ENCODE measurements at places on chromosomes 5 and 9.

- no peak for DNase-seq
Measured at GRCh38 chr5:76705574-76705973, 10.4 kb upstream of the F2R start.

DNA sequence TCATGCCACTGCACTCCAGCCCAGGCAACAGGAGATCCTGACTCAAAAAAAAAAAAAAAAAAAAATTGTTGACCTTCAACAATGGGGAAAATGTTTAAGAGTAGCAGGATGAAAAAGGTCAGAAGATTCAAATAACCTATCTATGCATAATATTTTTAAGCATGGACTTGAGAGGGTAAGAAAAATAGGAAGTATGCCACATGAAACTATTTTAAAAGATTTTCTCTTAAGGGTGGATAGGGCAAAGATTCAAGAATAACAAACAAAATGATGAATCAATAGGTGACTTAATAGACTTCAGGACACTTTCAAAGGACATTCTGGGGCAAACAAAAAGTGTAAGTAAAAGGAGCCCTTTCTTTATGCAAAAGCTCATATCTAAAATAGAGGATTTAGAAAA, 3.2 kb downstream of the TEX48 start:
- no peak for DNase-seq

DNA sequence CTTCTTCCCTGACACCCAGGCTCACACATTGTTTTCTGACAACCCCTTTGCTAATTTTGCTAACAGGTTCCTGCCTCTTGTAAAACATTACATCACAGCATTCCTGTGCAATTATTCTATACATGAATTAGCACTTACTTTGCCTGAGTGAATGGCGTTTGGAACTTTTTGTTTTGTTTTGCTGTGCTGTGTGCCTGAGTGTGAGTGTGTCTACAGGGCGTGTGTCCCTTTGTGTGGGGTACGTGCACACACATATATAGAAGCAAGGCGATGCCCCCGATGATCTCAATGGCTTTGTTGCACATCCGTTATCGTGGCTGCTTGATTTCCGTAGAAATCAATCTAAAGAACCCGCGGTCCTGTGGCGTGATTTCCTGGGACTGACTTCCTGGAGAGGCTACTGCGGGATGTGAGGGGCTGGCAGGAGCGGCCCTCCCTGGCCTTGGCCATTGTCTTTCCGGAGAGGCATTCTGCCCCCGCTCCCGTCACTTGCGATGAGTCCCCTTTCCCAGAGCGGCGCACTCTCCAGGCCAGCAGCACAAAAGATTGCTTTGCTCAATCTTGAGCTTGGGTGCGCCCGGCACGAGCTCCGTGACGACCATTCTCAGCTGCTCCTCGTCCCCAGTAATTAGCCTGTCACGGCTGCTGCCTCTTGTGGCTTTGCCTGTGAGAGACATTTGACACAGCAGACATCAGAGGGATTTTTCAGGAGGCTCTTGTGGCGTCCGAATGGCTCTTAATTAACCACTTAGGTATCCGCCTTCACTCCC, 398.1 kb upstream of the IRX1 start:
- peak; percentile 79 for DNase-seq

- DNase-seq: no peak
Measured at GRCh38 chr9:3434594-3434993, 91.2 kb downstream of the RFX3 start.

- DNase-seq: no peak
Measured at GRCh38 chr9:103627731-103628130, 466.4 kb upstream of the SMC2 start.

GRCh38 chr5:12848709-12849108, 944.5 kb upstream of the CTNND2 start:
- DNase-seq: no peak

DNA sequence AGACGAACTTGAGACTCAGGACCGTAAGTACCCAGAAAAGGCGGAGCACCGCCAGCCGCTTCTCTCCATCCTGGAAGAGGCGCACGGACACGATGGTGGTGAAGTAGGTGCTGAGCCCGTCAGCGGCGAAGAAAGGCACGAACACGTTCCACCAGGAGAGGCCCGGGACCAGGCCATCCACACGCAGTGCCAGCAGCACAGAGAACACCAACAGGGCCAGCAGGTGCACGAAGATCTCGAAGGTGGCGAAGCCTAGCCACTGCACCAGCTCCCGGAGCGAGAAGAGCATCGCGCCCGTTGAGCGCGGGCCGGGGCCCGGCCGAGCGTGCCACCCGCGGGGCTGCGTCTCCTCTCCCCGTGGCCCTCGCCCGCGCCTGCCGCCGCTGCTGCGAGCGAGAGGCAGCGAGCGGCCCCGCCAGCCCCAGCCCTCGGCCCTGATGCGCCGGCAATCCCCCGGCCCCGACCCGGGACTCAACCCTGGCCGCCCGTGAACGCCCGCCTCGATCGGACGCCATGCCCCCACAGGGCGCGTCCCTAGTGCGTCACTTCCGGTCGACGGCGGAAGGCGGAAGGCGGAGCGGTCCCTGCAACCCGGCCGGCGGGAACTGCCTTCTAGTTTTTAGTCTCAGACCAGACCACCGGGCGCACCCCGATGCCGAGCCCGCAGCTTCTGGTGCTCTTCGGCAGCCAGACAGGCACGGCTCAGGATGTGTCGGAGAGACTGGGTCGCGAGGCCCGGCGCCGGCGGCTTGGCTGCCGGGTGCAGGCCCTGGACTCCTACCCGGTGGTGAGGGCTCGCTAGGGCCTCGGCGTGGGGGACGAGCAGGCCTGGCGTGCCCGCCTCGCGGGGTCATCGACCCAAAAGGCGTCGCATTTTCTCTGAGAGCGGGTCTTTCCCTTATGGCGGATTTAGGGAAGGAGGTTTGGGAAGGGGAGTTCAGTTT, at the start of the genes NDOR1 and TMEM203:
TSS of gene NDOR1 (plus strand) at position 575 of the 944 bp plus-strand sequence. CDS start at position 653, 78 bp downstream.
TSS of gene TMEM203 (minus strand) at position 523 of the 944 bp plus-strand sequence. CDS start at position 289, 234 bp downstream.
- peak; percentile 95 for DNase-seq

DNA sequence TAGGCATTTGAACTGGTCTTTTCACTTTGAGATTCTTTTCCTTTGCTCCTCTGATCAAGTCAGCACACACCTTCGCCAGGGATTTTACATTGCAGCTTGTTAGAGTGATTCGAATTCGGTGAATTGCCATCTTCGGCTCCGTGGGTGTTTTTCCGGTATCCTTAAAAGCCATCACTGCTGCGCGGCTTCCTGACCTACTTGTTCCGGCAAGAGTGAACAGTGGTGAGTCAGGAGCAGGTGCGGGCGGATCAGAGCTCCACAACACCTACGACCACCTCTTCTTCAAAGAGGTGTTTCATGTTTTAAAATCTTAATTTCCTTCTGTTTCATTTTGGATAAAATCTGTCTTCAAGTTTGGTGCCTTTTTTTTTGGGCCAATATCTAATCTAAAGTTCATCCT, 134.6 kb downstream of the TMC1 start:
- DNase-seq: no peak

DNA sequence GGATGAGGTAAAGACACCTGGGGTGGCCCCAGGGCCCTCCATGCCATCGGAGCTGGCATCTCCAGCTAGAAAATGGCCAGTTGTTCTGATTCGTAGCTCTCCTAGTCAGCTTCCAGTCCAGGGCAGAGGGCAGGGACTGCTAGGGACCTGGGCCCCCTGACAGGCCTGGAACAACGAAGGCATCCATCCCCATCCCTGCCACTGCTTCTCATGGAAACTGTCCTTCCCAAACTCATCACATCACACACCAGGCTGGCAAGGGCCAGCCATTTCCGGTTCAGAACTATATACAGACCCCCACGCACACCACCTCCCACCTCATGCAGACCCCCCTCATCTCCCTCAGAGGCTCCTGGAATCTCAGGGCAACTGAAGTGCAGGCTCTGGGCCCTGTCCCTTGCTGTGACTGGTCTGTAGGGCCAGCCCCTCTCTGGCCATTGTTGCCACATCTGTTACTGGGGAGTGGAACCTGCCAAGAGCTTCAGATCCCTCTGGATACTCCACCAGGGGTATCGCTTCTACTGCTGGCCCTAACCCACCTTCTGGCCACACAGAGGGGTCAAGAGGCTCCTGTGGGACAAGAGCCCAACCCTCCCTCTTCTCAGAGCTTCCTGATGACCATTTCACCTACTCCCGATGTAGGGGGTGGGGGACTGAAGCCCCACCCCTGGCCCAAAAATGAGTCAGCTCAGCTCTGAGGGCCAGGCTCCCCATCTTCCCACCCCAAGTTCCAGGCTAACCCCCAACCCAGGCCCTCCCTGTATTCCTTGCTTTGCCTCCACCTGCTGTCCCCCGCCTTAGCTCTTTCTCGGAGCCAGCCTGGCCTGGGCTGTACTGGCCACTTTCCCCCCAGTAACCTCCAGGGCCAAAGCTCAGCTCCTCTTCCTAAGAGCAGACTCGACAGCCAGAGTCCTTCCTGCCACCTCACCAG, 1.2 kb upstream of the MZB1 start:
- no peak for DNase-seq

- no peak for DNase-seq
Measured at GRCh38 chr5:123871373-123871772, 359.4 kb downstream of the CSNK1G3 start.

- DNase-seq: peak; percentile 30
Measured at GRCh38 chr9:35605351-35606137, 482 bp downstream of the TESK1 start.

GRCh38 chr9:91150998-91151717, 210.6 kb downstream of the AUH start:
- no peak for DNase-seq

DNA sequence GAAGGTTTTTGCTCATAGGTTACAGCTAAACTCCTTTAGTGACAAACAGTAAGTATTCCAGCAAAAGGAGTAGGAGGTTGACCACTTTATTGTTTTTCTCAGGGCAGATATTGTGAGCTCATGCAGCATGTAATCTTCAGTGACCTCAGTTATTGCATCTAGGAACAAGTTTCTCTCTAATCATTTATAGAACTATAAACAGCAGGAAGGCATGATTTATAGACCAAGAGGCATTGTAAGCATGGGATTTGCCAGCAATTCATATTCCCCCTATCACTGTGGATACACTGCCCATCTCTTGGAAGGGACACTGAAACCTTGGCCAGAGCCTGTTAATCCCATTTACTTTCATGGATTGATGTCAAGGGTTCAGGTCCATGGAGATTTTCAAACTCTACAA, 15.4 kb upstream of the FAM170A start:
- no peak for DNase-seq

GRCh38 chr9:114694719-114695269, 12.8 kb upstream of the TEX48 start:
- no peak for DNase-seq

- peak; percentile 5 for DNase-seq
Measured at GRCh38 chr5:153523831-153524230, 33.4 kb downstream of the GRIA1 start.

- DNase-seq: peak; percentile 75
Measured at GRCh38 chr5:169581580-169582227, 1.9 kb upstream of the SPDL1 start.

- DNase-seq: no peak
Measured at GRCh38 chr5:179124853-179125788, 64.9 kb downstream of the ZNF354C start.

GRCh38 chr9:119020284-119020683, 349.0 kb downstream of the BRINP1 start:
- no peak for DNase-seq

DNA sequence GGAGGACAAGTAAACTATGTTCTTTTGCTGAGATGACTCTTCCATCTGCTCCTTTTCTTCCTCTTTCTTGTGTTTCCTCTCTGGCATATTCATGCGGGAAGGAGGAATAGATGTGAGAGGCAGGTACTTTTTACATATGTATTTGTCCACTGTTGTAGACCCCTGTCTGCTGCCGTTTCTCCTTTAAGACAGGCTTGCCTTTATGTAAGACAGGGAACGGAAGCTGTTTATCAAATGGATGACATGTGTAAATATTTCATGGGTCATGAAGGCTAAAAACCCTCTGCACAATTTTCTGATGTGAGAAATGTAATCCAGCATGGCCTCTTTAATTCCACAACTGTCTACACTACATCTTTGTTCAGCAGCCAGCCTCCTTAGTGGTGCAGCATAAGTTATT, 1525.5 kb upstream of the NUDT12 start:
- DNase-seq: no peak

- no peak for DNase-seq
Measured at GRCh38 chr5:93674866-93675459, 66.4 kb downstream of the POU5F2 start.

DNA sequence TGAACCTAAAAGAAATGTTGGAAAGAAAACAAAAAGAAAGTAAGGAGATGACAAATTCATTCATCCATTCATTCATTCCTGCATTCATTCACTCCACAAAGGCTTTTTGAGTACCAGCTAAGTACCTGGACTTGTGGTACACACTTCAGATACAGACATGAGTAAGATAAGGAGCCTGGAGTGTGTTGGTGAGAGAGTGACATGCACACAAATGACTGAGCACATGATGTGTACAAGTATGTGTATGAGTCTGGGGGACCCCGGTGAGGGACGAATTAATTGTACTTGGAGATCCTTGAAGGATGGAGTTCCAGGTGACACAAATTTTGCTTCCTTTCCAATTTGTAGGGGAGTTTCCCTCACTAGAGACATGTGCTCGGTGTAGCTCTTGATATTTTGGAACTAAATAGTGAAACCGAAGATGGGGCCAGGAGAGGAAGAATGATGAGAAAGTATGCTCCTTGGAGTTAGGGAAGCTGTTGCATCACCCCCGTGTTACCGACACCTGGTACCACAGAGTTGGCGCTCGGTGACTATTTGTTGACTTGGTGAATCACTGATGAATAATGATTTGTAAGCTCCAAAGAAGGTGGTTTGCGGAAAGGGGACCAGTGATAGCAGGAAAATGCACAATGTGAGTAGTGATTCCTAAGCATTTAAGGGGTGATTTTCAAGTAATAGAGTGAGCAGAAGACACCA, 509.8 kb downstream of the CCDC171 start:
- DNase-seq: no peak

DNA sequence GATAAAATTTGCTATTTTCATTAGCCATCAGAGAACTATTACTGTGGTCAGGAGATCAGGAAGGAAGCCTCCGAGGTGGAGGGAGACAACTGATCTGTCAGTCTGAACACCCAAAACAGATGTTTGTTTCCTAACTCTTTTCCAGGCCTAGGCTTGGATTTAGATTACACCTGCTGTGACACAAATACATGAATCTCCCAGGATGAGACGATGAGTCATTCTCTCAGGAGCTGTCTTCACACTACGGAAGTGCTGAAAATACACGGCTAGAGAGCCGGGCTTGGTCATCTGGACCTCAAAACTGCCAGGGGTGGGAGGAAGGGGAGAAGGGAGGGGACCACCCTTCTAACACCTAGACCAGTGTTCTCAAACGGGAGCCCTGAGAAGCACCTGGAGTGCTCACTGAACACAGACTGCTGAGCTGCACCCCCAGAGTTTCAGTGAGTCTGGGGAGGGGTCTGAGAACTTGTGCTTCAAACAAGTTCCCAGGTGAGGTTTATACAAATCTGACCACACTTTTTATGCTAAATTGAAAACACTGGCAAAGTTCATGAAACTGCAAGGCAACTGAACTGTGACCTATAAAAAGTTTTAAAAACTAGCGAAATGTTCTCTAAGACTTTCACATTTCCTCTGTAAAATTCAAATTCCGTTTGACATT, 80.3 kb upstream of the EQTN start:
- no peak for DNase-seq

All from tongue (tissue), 3 donors.